ENCODE measurements at places on chromosomes 3 and 15.

- no peak for DNase-seq
Measured at GRCh38 chr3:58333206-58334012, 717 bp downstream of the PXK start.

- peak; percentile 95 for DNase-seq
Measured at GRCh38 chr15:70062321-70062956, 35.3 kb downstream of the TLE3 start.

- no peak for DNase-seq
Measured at GRCh38 chr3:196181127-196181546, 30.1 kb downstream of the ZDHHC19 start.

DNA sequence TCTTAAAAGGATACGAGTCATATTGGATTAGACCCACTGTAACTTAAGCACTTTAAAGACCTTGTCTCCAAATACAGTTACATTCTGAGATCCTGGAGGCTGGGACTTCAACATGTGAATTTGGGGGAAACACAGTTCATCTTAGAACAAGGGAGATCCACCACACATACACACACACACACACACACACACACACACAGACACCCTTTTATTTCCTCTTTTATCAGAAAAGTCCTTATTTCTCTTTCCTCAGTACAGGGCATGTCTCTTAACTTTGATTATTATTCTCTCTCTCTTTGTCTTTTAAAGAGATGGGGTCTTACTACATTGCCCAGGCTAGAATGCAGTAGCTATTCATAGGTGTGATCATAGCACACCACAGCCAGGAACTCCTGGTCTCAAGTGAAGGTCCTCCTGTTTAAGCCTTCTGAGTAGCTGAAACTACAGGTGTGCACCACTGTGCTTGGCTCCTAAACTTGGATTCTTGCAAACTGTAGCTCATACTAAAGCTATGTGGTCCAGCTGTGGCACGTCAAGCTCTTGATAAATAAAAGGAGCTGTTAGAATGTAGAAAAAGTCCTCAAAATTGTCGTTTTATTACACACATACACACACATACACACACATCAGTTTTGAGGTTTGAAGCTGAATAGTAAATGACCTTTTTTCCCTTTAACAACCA is 7.4 kb downstream of the GOLM2 start:
- DNase-seq: no peak

DNA sequence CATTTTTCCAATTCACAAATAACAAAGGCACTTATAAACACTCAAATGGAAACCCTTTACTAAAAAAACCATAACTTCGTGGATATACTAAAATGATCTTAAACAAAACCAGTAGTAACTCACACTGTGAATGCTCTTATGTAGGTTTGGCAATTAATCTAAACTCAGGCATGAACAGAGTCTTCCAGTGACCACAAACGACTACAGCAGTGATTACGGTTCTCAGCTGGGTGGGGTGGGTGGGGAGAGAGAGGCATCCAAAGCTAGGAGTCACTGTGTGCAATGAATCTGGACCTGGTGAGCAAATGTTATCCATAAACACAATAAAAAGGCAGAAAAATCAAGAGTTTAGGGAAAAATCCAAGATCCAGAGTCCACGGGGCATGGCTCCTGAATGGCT is 21.3 kb downstream of the SLC12A8 start:
- DNase-seq: peak; percentile 42

DNA sequence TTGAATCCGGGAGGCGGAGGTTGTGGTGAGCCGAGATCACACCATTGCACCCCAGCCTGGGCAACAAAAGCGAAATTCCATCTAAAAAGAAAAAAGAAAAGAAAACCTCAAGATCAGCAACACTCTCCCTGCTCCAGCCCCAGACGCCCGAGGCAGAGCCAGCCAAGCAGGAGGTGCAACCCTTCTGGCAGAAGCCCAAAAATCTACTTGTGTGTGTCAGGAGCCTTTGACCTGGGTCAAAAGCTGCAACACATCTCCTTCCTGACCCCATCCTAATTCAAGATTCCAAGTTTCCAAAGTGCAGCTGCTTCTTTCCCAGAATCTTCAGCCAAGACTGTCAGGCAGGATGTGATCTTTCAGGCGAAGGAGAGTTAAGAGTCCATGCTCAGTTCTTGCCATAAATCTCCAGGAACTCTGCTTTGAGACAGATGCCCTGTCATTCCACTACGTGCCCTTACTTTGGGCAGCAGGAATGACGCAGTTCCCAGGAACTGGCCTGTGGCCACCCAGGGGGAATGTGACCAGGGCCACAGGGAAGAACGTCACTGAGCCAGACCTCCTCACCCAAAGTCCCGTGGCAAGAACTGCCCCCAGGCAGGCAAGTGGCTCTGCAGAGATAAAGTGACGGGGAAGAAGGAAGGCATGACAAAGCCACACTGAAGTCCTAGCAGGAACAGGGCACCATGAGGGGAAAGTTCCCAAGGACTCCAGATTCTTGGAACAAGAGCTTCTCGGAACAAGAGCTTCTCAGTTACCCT is 39.4 kb downstream of the SH3BP5 start:
- DNase-seq: no peak

DNA sequence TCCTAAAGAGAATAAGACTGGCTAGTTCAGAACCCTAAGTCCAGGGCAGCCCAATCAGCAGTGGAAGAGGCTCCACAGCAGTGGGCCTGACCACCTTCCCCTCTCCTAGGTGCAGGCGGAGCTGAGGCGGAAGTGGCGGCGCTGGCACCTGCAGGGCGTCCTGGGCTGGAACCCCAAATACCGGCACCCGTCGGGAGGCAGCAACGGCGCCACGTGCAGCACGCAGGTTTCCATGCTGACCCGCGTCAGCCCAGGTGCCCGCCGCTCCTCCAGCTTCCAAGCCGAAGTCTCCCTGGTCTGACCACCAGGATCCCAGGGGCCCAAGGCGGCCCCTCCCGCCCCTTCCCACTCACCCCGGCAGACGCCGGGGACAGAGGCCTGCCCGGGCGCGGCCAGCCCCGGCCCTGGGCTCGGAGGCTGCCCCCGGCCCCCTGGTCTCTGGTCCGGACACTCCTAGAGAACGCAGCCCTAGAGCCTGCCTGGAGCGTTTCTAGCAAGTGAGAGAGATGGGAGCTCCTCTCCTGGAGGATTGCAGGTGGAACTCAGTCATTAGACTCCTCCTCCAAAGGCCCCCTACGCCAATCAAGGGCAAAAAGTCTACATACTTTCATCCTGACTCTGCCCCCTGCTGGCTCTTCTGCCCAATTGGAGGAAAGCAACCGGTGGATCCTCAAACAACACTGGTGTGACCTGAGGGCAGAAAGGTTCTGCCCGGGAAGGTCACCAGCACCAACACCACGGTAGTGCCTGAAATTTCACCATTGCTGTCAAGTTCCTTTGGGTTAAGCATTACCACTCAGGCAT is 33.7 kb downstream of the VIPR1 start:
- DNase-seq: no peak

DNA sequence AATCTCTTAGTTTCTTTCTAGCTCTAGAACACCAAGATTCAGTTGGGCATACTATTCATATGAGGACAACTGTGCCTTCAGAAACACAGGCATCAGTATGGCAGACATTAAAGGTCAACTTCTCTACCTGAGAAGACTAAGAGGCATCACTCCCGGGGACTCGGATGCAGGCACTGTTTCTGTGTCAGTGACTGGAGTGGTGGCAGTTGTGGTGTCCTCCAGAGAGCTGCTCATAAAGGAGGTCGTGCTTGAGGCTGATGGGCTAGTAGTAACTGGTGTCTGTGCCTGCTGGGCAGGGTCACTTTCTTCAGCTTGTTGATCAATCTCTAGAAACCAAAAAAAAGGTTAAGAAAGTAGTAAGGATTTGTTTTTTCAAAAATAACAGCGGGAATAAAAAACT is 75.2 kb downstream of the FBXL22 start:
- DNase-seq: no peak

- DNase-seq: no peak
Measured at GRCh38 chr3:96813820-96814650, at the start of gene EPHA6. Gene EPHA6 (plus strand): TSS chr3:96814594.

GRCh38 chr3:144102421-144102820 is 130.8 kb downstream of the DIPK2A start:
- DNase-seq: no peak

GRCh38 chr3:168653255-168653654 is 557.5 kb upstream of the GOLIM4 start:
- DNase-seq: no peak

GRCh38 chr3:42189001-42189460 is 77.0 kb downstream of the CCK start:
- no peak for DNase-seq

GRCh38 chr3:144831955-144832716 is 860.5 kb downstream of the DIPK2A start:
- DNase-seq: no peak

DNA sequence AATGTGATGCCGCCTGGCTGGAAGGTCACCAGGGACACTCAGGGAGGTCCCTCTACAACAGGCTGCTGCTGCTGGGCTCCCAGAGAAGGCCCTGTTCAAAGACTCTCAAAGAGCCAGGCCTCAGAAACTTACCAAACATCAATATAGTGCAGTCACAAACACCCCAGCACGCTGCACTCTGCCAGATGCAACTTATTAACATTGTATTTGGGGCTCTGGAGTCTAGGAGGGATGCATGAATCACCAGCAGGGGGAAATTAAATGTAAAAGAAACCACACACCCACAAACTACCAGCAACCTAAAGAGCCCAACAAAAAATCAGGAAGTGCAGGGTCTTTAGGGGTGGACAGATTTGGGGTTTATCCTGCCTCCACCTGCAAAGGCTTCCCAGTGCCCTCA is 74.6 kb upstream of the SPATA12 start:
- no peak for DNase-seq

- no peak for DNase-seq
Measured at GRCh38 chr15:41936649-41937567, 35.4 kb downstream of the EHD4 start.

- DNase-seq: no peak
Measured at GRCh38 chr15:26686547-26687187, 86.2 kb downstream of the GABRB3 start.

DNA sequence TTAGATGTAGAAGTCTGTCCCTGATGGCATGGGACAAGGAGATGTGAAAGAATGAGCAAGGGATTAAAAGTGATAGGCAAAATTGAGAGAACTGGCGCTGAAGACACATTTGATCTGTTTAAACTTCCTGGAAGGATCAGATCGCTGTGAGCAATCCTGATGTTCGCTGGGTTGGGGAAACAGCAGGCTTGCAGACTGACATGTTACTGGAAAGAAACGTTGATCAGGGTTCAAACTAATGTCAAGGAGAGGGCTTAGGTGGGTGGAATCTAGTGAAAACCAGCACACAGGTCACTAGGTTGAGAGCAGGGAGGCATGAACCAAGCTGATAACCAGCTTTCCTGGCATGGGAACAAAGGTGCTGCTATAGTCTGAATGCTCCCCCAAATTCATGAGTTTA is 34.5 kb upstream of the SPTSSB start:
- DNase-seq: no peak

- no peak for DNase-seq
Measured at GRCh38 chr3:10419637-10420232, 85.7 kb downstream of the ATP2B2 start.

DNA sequence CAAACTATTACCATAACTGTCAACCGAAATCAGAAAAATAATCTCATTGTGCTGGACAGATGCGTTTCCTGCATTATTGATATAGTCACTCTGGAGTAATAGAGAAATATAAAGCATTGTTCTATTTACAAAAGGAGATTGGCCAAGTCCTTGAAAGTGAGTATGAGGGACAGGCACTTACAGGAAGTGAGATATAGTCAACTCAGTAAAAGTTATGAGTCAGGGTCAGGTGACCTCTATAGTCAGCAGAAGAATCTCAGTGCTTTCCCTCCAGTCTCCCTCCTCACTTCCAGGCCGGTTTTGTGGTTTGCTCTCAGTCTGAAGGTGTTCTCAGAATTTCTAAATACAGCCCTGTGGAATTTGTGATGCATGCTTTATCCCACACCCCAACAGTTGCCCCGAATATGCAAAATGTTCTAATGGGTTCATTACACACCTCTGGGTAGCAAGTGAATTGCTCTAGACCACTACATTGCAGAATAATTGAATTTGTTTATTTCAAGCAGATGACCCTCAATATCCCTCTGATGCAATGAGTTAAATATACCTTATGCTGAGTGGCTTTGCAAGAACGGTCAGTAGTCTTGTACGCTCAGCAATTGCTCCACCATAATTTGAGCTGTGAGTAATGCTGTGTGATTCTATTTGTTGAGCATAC is 787.7 kb downstream of the MCTP2 start:
- DNase-seq: peak; percentile 13

- peak; percentile 61 for DNase-seq
Measured at GRCh38 chr3:152222327-152222726, 46.4 kb upstream of the MBNL1 start.

DNA sequence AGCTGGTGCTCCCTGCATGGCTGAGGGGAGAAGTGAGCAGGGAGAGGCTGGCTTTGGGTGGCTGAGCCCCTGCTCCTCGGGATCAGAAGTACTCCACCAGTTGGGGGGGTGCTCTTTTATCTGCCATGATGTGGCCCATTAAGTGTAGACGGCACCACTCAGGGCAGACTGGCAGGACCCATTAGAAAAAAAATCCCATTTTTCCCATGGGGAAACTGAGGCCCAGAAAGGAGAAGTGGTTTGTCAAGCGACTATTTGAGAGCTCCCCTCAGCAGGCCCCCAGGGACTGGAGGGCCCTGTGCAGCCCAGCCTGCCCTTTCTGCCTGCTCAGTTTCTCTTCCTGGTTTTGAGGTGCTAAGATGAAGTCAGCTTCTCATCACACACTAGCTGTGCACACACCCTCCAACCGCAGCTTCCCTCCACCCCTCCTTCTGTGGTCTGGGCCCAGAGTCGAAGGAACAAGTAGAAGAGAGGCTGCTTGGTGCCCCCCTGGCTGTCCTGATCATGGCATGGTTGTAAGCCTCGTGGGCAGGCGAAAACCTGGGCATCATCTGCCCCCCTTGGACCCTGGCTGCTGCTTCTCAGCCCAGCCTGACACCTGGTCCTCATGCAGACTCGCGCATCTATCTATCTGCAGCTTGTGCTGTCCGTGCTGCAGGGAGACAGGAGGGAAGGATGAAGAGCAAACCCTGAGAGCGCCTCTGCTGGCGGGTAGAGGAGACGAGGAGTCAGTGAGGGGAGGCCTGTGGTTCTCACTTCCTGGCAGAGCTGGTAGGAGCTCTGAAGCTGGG is 5.6 kb downstream of the CSK start:
- no peak for DNase-seq

DNA sequence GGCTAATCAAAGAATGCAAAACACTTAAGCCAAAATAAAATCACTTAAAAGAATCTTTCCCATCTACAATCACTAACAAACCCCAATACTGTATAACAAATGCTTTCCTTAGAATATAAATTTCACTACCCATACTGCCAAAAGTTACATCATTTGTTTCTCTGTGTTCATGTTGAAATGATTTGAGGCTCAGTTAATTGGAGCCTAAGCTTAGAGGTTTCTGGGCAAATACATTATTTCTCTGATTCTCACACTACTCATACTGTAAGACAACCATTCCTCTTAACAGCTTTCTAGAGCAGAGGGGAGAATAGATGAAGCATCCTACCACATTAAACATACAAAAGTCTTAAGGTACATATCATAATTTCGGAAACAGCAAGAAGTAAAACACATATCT is 2.1 kb downstream of the RIOX2 start:
- DNase-seq: no peak

Data from fibroblast of skin of left biceps (primary cell).